Stimulated activated CD4-positive, alpha-beta T cell treated with anti-CD3 and anti-CD28 coated beads, TNF-alpha, amount 100 ng/mL, for 24 hours (primary cell): ENCODE measurements at places on chromosomes 7 and 10.

- DNase-seq, result no peak
Measured at GRCh38 chr7:35875292-35875691, 74.4 kb downstream of the SEPTIN7 start.

DNA sequence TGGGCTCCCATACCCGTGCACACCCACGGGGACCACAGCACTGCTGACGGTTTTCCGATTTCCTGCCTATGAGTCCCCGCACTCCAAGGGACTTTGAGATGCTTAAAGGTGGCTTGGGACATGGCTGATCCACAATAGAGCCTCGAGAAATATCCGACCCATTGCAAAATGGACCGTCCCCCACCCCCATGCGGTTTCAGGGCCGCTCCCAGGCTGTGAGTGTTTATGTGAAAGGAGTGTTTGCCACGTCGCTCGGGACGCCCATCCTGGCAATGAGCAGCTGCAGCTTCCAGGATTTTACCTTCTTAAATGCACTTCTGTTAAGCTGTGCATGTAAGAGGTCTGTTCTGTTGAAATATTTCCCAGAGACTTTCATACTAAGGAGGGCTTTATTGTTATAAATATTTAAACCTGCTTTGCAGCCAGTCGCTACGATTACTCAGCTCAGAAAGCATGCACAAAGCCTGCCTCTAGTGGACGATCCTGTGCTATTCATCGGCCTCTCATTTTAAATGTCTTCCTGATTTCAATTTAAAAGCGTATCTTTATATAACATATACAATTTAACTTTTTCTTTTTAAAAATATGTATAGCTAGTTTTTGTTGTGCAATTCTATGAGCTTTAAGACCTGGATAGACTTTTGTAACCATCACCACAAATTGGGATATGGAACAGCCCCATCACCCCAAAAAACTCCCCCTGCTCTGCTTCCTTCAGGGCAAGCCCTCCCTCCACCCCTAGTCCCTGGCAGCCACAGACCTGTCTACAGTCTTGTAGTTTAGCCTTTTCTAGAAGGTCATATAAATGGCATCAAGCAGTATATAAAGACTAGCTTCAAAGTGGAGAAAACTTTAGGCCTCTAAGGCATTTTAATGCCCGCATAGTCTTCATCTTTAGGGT is 418.3 kb downstream of the PAXIP1 start:
- no peak for DNase-seq

- no peak for DNase-seq
Measured at GRCh38 chr7:149850007-149850594, 11.9 kb downstream of the ZNF862 start.

DNA sequence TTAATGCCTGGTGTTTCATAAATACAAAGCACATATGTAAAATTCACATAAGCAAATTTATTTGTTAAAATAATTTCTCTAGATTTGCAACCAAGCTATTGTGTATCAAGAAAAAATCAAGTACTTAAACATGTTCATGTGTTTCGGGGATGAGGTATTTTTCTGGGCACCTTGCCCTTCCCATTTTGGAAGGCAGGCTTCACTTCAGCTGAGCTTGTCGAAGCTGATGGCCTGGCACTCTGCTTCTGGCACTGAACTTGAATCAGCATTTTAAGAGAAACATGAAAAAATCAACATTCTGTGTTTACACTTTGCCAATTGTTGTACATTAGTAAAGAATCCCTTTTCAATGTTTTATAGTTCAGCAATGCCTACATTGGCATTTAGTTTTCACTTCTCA is 179.1 kb upstream of the STEAP4 start:
- DNase-seq, result no peak

GRCh38 chr10:34727595-34728033 is 87.5 kb downstream of the PARD3 start:
- DNase-seq, result no peak

- DNase-seq, result no peak
Measured at GRCh38 chr10:92530421-92530820, 43.5 kb downstream of the IDE start.

DNA sequence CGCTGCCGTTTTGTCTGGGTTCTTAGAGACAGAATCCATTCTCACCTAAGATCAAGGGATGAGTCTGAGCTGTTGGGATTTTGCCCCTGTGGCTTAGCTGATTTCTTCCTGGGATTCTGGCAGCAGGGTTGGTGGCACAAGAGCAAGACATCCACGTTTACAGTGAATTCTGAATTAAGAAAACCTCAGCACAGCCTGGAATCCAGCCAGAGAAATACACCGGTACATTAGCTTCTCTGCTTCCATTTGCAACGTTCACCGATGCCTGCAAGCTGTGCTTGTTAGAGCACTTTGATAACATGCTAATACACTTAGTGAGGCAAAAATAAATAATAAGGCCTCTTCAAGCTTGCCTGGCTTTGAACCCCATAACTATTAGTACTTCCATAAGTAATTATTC is 569.8 kb downstream of the CALN1 start:
- no peak for DNase-seq
